ENCODE measurements at places on chromosomes 16 and 17.

DNA sequence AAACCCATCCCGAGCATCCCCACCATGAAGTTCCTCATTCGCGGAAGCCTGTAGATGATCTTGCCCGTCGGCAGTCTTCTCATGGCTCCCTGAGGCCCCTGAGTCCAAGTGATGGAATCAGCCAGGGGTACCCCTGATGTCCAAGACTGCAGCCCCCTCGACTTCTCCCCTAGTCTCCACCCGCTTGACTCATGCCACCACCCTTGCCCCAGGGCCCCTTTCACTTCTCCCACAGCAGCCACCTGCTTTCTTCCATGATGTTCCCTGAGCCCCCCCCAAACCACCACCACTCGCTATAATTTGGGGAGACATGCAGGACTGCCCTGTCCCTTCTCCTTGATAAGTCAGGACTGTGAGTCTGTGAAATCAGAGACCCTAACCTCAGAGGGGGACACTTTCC is 11.4 kb downstream of the BEAN1 start:
- no peak for DNase-seq

- no peak for DNase-seq
These were observed at the start of gene CHST5 for GRCh38 chr16:75535901-75536300. TSS of gene CHST5 (minus strand) at chr16:75536108. CDS start at chr16:75530384, 5,724 bp downstream.

- DNase-seq = no peak
These were observed 25.6 kb upstream of the DOC2B start for GRCh38 chr17:206941-207560.

GRCh38 chr17:47850692-47851573 is at the start of gene SP6:
TSS of gene SP6 (minus strand) at chr17:47851163. CDS start at chr17:47848429, 2,734 bp downstream.
- DNase-seq = peak; percentile 31

DNA sequence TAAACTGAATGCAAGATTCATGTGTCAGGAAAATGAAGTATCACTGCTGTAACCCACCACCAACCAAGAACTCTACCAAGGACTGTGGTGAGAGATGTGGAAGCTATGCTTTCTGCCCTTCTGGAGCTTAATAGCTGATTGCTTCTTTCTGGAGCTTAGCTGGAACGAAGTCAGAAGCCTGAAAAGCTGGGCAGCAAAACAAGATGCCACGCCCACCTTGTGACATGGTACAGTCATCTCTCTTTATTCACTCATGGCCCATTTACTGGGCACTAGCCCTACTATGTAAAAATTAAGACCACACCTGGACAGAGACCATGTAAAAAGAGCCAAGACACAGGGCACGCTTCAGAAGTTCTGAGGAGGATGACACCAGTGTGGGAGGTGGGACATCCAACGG is 48.1 kb downstream of the TEX2 start:
- DNase-seq = no peak

- no peak for DNase-seq
These were observed 34.8 kb upstream of the NDRG4 start for GRCh38 chr16:58464916-58465731.

GRCh38 chr16:22314661-22315626 is 17.7 kb downstream of the POLR3E start:
- no peak for DNase-seq

DNA sequence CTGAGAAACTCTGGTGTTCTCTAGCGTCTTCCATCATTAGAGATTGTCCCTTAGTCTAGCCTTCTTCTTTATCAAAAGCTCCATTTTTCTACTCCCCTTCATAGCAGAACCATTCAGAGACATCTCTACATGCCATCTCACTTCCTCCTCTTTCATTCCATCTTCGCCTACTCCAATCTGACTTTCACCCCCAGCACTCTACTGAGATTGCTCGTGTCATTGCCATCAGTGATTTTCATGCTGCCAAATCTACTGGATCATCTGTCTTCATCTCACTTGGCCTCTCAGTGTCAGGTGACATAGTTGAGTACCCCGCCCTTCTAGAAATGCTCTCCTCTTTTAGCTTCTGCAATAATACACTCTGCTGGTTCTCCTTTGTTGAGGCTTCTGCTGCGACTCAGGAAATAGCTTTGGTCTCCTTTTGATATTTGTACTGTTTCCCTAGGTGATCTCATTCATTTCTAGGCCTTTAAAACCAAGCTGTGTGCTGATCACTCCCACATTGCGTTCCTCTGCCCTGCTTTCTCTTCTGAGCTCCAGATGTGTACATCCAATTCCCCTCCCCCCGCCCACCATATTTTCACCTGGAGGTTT is 119.1 kb downstream of the FTO start:
- DNase-seq = no peak

DNA sequence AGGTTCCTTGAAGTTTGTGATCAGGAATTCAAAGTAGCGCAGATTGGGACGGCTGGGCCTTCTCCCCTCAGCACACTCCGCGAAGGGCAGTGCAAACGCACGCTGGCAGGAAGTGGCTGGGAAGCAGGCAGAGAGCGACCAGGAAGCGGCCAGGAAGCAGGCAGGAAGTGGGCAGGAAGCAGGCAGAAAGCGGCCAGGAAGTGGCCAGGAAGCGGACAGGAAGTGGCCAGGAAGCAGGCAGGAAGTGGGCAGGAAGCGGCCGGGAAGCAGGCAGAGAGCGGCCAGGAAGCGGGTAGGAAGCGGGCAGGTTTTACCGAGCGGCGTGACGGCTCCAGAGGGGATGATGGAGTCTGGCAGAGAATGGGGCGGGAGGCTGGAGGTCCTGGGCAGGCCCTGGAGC is 3.2 kb downstream of the DPEP1 start:
- DNase-seq = no peak

DNA sequence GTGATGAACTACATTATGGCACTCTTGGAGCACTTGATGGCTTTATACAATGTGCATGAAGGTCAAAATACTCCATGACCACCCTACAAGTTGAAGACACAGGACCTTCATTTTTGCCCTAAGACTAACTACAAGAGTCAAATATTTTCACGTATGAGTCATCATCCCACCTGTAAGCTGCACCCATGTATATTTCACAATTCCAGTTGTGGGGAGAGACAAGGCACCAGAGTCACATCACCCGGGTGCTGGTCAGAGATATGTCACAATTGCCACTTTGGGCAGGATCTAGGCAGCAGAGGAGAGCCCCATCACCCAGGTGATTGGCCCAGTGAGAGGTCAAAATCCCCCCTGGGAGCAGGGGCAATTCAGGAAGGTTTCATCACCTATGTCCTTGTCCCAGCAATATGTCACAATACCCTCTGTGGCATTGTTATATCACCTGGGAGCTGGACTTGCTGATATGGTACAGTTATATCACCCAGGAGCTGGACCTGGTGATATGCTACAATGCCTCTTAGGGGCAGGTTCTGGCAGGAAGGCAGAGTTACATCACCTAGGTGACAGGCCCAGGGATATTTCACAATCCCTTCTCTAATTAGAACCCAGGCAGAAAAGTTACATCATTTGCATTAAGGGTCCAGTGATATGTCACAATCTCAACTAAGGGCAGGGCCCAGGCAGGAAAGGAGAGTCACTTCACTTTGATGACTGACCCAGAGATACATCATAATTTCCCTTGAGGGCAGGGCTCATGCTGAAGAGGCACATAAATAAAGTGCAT is 1839.2 kb downstream of the TP53TG3F start:
- DNase-seq = no peak

GRCh38 chr17:59493867-59494266 is 71.5 kb upstream of the DHX40 start:
- DNase-seq = no peak

DNA sequence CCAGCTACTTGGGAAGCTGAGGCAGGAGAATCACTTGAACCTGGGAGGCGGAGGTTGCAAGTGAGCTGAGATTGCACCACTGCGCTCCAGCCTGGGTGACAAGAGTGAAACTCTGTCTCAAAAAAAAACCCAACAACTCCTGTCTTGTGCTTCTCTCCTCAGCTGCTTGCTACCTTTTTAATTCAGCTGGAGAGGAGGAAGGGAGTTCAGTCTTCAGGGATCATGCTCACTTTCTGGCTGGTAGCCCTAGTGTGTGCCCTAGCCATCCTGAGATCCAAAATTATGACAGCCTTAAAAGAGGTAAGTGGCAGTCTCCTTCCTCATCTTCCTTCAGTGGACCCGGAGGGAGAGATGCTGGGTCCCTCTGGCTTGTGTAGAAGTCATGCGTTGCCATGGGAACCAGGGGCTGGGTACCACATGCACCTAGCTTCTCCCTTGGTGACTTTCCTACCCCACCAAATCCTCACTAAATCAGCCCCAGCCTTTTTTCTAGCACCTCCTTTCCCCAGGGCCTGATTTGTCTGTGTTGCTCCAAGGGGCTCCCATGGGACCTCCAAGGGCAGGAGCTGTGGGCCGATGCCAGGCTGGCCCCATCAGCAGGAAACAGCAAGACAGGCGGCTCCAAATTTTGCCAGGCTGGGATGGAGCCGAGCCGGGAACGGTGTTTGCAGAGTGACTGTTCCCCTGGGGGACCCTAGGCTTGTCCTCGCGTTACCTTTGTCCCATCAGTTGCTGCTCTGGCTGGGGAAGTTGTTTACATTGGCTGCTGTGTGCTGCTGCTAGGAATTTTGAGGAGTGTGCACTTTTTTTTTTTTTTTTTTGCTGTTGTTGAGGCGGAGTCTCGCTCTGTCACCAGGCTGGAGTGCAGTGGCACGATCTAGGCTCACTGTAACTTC is 65.2 kb downstream of the ABCC1 start:
- DNase-seq = no peak

- peak; percentile 9 for DNase-seq
These were observed 16.4 kb upstream of the SMIM36 start for GRCh38 chr17:55527540-55528118.

GRCh38 chr16:68993456-68993855 is 112.0 kb upstream of the HAS3 start:
- DNase-seq = no peak

DNA sequence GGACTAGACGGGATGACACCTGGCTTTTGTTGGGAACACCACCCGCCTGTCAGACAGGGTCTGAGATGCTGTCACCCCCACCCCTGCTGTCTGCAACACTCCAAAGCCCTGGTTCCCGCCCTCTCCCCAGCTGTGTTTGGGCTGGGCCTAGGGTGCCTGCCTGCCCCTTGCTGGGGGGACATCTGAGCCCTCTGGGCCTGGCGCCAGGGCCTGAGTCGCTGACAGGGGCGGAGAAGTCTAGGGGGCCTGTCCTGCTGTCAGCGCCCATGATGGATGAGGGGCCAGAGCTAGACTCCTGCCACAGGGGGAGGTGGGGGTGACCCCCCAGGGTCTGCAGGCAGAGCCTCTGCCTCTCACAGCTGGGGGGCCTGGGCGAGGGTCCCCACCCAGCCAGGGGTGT is 7.6 kb upstream of the PKMYT1 start:
- no peak for DNase-seq

DNA sequence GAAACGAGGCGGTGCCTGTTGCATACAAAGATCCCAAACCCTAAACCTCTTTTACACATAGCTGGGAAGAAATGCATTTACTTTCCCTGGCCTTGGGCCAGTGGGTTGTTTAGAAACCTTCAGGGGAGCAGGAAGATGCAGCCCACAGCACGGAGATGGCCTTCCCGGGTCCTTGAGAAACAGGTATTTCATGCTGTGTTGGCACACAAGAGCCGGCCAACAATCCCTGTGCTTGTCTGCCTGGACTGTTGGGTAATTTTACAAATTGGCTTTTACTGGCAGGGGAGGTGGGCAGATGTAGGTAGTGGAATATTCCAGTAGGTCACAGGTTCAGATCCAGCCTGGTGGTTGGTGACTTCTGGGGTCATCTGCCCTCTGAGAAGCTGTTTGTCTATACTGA is 148.0 kb downstream of the FOXL1 start:
- DNase-seq = no peak

DNA sequence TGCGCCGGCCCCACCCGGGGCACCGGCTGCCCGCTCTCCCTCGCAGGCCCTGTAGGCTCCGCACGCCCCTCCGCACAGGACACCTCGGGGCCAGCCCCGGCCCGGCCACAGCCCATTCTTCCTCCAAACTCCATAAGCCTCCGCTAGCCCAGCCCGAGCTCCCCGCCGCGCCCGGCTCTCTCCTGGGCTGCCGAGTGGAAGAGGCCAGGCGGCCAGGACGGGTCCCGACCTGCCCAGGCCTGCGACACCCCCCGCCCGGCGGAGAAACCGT is 397 bp downstream of the NCOR1 start:
- DNase-seq = peak; percentile 9

GRCh38 chr16:19748389-19749168 is 30.5 kb downstream of the IQCK start:
- DNase-seq = no peak

DNA sequence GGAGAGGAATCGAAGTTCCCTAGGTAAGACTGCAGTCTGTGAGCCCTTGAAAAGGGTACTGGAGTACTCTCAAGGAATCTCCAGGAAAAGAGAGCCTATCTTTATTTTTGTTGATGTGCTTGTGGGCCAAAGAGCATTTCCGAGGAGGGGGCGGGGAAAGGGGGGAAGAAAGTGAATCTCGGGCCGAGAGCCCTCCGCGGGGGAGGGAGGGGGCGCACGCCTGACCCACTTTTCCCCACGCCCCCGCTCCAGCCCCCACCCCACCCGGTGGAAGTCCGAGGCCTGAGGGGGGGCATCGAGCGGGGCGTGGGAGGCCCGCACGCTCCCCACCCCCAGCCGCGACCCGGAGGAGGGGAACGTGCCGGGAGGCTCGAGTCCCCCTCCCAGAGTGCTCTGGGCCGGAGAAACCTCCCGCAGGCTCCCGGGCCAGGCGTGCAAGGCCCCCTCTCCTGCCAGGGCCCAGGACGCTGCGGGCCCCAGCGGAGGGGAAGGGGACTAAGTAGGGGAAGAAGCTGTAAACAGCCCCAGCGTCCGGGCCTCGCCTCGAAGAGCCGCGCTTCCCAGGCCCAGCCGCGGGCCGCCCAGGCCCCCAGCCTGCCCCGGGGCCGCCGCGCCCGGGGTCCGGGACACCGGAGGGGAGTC is 444 bp downstream of the HELZ start:
- no peak for DNase-seq

GRCh38 chr16:89561884-89562599 is 1.6 kb downstream of the RPL13 start:
- no peak for DNase-seq

DNA sequence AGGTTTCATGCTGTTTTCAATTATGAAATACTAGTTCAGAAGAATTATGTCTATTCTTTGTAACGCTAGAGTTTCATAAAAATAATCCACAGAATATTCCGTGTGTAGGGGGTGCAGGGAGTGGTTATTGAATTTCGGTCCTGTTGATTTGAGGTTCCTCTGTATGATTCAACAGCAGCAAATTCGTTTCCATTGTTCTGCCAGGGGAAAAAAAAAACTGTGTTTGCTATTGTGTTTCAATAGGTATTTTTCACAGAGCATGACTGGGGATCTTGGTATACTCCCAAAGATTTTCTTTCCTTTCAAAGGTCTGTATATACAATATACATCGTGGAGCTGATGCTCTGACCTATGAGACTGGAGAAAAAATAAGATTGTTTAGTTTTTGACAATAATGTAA is 15.8 kb downstream of the SHISA9 start:
- no peak for DNase-seq

GRCh38 chr17:67475161-67475937 is 98.3 kb downstream of the PITPNC1 start:
- DNase-seq = peak; percentile 83
